H7 (cell line): ENCODE measurements at places on chromosomes 13 and 19.

DNA sequence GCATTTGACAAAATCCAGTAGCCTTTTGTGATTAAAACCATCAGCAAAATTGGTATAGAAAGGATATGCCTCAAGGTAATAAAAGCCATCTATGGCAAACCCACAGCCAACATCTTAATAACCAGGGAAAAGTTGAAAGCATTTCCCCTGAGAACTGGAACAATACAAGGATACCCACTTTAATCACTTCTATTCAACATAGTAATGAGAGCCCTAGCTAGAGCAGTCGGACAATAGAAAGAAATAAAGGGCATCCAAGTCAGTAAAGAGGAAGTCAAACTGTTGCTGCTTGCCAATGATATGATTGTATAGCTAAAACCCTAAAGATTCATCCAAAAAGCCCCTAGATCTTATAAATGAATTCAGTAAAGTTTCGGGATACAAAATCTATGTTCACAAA, 1510.3 kb downstream of the PCDH9 start:
- DNase-seq = no peak

GRCh38 chr13:111898956-111899713, 167.8 kb upstream of the SOX1 start:
- DNase-seq = no peak

- no peak for DNase-seq
These were observed 369.3 kb downstream of the DLEU7 start for GRCh38 chr13:50474088-50474662.

- no peak for DNase-seq
These were observed 18.9 kb downstream of the FAM187B start for GRCh38 chr19:35209646-35210045.

DNA sequence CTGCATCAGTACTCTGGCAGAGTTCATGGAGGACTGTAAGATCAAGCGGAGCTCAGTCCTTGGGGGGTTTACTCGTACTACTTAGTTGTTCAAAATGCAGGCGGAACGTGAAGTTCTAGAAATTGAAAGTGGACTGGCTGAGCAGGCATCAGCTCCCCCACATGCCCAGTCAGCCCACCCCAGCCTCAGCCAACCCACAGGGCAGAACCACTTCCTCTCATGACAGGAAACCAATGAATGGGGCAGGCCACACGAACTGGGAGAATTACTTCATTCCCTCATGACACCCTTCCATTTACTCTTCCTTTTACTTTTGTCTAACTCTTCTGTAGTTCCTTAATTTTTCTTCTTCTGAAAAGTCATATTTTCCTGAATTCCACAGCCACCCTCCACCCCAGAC, 71.9 kb downstream of the FLT1 start:
- DNase-seq = no peak

- no peak for DNase-seq
These were observed 24.5 kb downstream of the TEX101 start for GRCh38 chr19:43439032-43439708.

DNA sequence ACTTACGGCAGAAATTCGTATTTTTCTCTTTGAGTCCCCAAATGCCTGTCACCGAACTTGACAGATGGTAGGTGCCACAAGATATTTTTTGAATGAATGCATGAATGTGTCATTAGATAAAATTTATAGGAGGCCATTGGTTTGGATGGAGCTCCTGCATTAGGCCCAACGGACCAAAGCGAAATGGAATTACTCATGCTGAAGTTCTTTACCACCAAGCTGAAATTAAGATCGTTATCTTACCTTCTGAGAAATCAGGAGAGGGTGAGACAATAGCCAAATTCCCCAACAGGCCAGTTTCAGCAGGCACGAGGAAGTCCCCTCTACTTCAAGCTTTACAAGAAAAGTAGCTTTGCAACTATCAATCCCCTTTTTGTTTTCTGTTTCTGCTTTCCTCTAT, 452.5 kb upstream of the ARGLU1 start:
- no peak for DNase-seq

DNA sequence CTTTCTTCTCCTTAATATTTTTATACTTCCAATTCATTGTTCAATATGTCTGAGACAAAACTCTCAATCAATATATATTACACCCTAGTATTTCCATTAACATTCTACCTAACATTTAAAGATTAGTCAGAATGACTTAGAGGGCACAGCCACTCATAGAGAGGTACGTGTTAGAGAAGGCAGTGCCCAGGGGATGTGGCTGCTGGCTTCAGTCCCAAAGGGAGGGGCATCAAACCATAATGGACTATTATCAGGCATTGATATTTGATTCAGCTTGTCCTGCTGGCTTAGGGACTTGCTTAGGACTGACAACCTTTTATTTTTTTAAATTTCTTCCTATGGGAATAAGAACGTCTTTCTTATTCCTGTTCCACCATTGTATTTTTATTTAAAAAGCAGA, 1392.0 kb upstream of the ATXN8OS start:
- no peak for DNase-seq

DNA sequence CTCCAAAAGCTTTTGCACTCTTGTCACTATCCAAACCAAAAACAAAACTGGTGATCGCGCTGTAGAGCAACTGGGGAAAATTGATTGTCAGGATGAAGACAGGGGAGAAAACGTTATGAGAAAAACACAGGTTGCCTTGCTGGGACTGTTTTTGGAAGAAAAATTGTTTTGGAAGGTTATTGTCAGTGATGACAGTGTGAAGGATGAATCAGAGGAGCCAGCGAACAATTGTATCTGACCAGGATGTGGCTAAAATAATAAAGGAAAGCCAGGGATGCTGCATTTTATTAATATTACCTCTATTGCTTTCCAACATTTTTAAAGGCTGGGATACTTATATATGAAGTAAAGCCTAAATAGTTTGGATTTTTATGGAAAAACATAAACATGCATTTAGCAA, 334.0 kb downstream of the SPRY2 start:
- DNase-seq = no peak

- no peak for DNase-seq
These were observed 41.8 kb upstream of the CD177 start for GRCh38 chr19:43311706-43312105.

DNA sequence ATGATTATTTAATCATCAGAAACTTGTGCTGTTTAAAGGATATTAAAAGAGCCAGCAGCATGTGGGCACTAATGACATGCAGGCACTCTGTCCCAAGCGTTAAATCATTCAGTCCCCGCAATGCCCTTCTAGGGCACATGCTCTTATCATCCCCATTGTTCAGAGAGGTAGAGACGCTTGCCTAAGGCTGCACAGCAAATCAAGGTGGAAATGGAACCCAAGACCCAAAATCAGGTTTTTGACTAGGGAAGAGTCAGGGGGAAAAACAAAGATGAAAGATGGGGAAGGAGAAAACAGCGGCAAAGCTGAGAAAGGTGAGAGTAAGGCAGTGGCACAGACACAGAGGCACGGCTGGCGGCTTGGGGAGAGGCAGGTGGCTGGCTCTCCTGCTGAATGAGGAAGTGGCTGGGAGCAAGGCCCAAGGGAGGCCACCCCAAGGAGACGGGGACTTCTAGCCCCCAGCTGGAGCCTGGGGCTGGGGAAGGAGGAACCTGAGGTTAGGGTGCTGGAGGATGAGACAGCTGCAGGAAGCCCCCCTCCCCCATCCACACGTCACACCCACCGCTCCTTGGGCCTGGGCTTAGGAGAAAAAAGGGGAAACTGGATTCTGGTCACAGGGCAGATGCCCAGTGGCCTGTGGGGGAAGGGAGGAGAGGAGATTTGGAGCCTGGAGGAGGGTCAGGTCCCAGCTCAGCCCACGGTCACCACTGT, 1.0 kb upstream of the TYROBP start:
- peak; percentile 63 for DNase-seq

DNA sequence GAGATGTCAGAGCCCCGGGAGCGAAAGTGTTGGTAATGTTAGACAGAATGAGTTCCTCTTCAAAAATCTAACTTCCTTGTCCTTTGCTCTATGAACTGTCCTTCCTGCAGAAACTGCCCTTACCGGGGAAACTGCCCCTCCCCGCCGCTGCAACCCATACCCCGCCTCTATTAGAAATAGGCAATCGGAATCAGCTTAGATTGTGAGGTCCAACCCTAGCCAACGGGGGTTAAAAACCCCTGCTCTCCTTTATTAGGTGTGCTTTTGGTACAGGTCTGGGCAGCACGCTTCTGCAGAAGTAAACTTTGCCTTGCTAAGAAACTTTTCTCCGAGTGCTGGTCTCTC, 11.5 kb upstream of the CAPNS1 start:
- peak; percentile 71 for DNase-seq

DNA sequence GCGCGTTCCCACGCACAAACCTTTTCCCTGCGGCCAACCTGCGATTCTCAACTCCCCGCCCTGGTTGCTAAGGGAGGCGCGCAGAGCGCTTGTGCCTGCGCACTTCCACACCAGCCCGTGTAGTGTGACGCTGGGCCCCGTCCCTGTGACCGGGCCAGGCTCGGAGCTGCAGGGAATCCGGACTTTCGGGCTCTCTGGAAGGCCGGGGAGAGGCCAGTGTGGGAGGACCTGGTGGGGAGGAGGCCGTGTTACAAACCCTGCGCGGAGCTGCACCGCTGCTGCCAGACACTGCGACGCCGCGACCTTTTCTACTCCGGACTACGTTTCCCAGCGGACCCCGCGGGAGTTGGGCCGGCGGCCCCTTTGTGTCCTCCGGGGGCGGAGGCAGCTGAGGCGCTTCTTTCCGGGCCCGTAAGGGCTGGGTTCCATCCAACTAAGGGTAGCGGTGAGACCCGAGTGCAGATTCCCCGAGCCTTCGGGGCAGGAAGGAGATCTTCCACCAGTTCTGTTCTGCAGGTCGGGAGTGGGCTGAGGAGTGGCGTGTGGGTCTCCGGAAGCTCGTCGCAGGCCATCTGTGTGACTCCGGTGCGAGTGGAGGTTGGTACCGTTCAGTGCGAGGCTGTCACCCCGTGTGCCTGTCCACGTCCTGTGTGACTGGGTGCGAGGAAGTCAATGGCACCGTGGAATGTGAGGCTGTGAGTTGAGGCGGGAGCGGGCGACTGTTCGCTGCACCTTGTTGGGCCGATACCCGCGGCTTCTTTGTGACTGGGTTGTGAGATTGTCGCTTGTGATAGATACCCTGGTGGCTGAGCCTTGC, at the start of gene ZNF570:
Gene ZNF570 (plus strand): TSS at position 396 of the 817 bp plus-strand sequence. CDS start 999 bp downstream, outside the sequence.
- peak; percentile 88 for DNase-seq

GRCh38 chr13:113900646-113901045, 36.8 kb upstream of the GAS6 start:
- DNase-seq = no peak

DNA sequence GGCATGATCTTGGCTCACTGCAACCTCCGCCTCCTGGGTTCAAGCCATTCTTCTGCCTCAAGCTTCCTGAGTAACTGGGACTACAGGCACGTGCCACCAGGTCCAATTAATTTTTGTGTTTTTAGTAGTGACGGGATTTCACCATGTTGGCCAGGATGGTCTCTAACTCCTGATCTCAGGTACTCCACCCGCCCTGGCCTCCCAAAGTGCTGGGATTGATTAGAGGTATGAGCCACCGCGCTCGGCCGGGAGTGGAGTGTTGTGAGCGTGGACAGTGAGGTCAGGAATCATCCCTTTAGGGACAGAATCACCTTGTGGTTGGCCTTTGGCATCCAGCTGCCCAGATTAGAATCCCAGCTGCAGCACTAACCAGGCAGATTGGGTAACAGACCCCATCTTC, 10.3 kb downstream of the RRAS start:
- DNase-seq = no peak

DNA sequence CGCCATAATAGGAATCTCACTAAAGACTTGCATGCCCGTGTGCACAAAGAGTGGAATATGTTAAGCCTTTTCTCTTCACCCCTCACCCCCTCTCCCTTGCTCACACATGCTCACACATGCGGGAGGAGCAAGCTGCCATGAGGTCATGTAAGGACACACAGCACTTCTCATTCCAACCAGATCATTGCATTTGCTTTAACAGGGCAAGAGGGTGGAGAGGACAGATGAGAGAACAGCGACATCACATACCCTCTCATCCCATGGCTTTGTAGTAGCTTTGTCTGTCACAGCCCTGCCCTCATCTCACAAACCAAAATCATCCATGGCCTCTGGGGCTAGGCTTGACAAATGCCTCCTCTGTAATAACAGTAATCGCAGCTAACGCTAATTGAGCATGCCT, 145.6 kb upstream of the FRY start:
- no peak for DNase-seq

- no peak for DNase-seq
These were observed 1.7 kb downstream of the INTS6 start for GRCh38 chr13:51451134-51451466.

DNA sequence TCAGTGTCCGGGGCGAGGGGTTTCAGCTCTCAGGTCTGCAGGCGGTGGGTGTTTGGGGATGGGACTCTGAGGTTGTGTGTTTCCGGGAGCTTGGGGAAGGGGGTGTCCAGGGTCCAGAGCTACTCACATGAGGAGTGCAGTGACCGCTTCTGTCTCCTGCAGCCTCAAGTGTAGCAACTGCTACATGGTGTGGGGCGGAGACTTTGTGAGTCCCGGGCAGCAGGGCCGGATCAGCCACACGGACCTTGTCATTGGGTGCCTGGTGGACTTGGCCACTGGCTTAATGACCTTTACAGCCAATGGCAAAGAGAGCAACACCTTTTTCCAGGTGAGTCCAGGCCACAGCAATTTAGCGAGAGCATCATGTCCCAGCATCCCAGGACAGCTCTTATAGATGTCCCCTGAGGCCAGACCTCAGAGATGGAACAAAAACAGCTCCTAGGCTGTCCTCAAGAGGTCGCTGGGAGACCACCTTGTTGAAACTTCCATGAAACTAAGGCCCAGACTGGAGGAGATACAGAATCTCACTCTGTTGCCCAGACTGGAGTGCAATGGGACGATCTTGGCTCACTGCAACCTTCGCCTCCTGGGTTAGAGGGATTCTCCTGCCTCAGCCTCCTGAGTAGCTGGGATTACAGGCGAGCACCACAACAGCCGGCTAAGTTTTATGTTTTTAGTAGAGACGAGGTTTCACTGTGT, 44.9 kb downstream of the RYR1 start:
- DNase-seq = no peak

- peak; percentile 96 for DNase-seq
These were observed 11.5 kb downstream of the APLP1 start for GRCh38 chr19:35879770-35880317.

- peak; percentile 62 for DNase-seq
These were observed 6.3 kb upstream of the RAX2 start for GRCh38 chr19:3778104-3778867.

- no peak for DNase-seq
These were observed 124.7 kb upstream of the VSTM2B start for GRCh38 chr19:29400917-29401711.

- no peak for DNase-seq
These were observed 421.0 kb upstream of the MIR17HG start for GRCh38 chr13:90926459-90926858.

DNA sequence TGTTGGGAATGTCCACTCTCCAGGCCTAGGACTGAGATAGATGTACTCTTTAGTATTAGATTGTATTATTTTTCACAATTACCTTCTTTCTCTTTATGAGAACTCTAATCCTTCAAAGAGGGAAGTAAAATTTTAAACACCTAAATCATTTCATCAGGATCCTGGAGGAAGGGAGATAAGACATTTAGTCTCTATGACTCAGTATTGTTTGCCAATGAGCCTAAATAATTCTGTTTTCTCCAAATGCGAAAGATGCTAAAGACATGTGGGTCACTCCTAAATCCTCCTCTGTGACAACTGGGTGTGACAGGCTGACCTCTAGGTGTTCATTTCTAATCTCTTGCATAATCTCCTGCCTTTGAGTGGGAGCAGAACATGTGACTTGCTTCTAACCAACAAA, 1736.6 kb upstream of the MIR17HG start:
- no peak for DNase-seq

GRCh38 chr13:104701591-104701990, 1635.4 kb upstream of the SLC10A2 start:
- no peak for DNase-seq
